A549 (cell line): ENCODE measurements at places on chromosomes 2 and 18.

DNA sequence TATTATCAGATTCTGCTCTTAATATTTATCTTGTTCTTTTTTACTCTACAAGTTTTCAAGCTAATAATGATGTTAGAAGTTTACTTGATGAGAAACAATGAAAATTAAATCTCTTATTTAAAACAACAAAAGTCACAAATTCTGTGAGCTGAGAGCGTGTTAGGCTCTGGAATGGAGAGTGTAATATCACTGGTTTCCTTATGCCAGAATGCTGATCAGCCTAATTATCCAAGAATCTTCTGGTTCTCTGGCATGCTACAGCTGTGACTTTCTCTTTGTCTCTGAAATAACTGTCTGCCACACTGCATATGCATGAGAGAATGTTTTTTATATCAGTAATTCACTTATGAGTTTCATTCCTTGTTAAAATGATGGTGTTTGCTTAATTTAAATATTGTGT is 236.7 kb downstream of the PARD3B start:
- DNase-seq = no peak

DNA sequence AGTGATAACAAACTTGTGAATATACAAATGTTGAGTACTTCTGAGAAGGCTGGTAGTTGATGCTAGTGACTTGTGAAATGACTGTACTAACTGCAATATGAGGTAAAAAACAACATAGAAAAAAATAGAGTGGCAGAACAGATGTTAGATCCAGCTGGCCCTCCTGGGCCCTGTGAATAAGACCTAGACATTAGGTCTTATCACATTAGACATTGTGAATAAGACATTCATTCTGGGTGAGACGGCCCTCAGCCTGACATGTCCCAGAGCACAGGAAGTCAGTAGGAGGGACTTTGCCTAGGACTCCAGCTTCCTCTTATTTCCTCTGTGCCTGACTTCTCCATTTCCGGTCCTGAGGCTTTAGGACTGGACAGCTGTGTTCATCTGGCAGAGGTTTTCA is 22.9 kb downstream of the DOK1 start:
- no peak for DNase-seq

DNA sequence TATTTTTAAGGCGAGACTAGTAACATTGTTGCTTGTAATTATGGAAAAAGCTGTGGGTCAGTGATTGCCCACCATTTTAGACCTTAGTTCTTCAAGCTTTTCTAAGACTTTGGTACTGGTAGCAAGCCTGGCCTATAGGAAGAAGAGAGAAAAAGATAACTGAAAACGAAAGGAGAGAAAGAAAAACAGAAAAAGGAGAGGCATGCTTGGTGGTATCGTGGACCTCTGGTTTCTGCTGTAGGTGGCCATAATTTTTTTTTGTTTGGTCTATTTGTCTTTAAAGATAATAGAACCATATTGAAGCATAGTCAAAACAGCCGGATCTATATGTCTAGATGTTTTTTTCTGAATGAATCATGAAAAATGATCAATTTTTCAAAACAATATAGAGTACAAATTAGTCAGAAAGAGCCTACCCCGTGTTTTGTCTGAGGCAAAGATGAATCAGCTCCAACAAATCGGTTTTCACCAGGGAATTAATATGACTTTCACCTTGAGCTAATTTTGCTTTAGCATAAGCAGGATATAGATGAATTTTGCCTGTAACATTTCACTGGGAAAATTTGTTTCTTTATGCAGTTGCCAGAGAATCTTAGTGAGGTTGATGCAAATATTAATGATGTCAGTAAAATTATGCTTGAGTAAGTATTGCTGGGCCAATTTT is 45.7 kb downstream of the CCDC85A start:
- no peak for DNase-seq

DNA sequence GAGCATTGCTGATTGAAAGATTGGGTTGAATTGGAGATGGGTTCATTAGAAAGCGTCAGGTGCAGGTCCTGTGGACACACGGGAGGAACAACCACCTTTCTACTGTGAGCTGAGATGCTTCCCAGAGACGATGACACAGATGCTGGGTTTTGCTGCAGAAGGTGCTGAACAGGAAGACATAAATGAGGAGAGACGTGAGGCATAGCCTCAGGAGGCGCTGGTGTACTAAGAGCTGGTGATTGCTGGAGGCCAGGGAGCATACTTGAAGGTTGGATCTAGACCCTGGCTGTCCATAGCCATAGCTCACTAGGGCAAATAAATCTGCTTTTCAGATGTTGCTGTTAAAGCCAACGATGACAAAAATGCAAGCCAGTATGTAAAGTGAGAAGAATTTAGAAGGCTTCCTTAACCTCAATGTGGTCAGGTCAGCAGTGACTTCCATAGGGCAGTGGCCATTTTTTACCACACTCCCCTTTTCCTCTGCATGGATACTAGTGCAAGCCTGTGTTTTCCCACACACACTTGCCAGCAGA is 153.7 kb downstream of the SOX11 start:
- DNase-seq = peak; percentile 4
